ENCODE measurements at places on chromosomes 1 and 21. TPM values are rescaled to one million over a fixed set of nuclear protein-coding genes. Genes with fewer than 3 reads are reported as not detected.

Gene ETV3L
- not detected for total RNA-seq

Gene TTC24
- not detected for total RNA-seq

Gene NBPF3
- 22.4 TPM for total RNA-seq

Gene SRRM1
- total RNA-seq, result 18.1 TPM

Gene OR2L8
- total RNA-seq, result not detected

Gene HLX
- 5.6 TPM for total RNA-seq

Gene SGIP1
- not detected for total RNA-seq

Gene SMCP
- total RNA-seq, result not detected

All from MG63 (cell line).